ENCODE measurements at places on chromosomes 1 and 21.

GRCh38 chr1:18820791-18821641 lies 38.4 kb downstream of the TAS1R2 start:
- peak; percentile 61 for DNase-seq

DNA sequence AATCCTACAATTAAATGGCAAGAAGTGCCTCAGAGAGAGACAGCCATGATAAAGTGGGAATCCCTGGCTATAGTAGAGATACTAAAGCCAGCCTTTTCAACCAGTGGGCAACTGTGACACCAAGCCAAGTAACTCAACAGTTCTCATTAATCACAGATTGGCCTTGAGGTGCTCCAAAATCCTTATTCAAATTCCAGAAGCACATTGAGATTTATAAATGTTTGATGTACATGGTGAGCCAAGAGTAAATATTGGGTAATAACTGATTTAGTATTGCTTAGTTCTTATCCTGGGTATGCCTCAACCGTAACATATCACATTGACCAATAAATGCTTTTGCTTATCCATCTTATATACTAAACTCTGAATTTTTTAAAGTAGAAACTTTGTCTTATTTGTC lies 17.1 kb downstream of the HAO2 start:
- no peak for DNase-seq

DNA sequence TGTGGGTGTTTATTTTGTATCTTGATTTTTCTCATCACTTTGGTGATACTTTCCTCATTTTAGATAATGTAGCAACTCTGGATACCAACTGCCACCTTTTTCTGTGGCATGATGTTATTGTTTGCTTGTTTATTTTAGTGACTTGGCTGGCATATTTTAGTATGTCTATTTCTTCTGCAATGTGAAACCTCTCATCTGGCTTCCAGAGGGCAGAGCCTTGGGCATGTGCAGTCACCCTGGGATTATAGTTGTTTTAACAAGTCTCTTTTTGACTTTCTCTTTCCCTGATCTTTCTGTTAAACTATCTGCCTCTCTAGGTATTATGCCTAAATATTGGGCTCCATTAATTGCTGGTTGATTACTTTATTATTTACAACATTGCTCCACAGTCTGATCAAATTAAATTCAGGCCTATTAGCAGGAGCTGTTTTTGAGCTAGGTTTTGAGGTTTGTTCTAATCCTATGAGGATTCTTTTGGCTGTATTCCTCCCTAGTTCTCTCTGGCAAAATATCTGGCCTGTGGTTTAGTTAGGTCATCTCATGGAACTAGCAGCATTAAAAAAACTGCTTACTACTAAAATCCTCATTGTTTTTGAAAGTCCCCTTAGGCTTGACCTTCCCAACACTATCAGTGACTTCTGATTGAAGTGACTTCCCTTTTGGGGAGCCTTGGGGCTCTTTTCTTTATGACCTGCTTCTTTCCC lies 86.4 kb upstream of the FAM78B start:
- no peak for DNase-seq

DNA sequence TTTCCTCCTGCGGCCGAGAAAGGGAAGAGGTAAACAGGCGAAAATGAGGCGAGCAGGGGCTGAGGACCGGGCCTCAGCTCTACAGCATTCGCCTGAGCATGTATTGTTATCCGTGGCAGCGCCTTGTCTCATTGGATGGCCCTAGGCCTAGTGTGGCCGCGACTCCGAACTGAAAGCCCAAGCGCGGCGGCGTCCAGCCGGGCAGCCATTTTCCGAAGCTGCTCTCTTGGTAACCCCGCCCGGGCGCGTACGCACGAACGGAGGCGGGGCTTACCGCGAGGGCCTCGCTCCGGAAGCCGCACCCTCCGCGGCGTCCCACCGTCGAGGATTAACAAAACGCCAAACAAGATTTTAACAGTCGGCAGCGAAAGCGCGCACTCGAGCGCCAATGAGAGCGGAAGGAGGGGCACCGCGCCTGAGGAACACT lies 797 bp upstream of the USP1 start:
- DNase-seq: no peak

DNA sequence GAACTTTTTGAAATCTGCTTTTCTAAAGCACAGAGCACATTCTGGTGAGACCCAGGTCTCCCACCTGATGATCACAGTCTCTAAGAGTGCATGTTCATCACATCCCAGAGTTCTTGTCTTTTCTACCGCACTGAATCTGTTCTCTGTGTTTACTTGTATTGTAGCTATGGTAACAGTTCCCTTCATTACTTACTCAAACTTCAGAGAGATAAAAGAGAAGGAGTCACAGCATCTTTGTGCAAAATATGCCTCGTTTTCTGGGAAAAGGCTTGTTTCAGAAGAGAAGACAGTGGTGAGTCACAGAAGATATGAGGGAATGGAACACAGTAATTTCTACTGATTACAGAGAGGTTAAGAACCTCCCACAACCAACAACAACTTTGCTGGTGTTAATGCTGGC lies 580.6 kb downstream of the PLA2G4A start:
- DNase-seq: no peak

- DNase-seq: peak; percentile 49
Observed at GRCh38 chr1:109282497-109282951, 421 bp downstream of the PSRC1 start.

DNA sequence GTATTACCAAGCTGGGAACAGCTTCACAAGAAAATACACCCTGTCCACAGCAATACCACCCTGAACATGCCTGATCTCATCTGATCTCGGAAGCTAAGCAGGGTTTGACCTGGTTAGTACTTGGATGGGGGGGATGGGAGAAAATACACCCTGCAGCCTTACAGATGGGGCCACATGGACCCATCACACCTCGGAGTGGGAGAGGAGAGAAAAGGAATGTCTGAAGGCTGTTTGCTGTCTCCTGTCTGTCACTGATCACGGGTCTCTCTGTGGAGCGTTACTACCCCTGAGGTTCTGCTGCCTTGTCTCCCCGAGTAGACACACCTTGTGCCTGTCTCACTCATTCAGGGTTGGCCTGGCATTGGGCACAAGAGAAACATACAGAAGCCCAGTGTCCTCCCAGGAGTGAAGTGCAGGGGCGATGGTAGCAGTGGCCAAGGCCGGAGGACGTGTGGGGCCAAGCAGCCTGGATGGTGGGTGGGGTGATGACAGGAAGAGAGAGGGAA lies 48.0 kb downstream of the TEX35 start:
- DNase-seq: no peak

DNA sequence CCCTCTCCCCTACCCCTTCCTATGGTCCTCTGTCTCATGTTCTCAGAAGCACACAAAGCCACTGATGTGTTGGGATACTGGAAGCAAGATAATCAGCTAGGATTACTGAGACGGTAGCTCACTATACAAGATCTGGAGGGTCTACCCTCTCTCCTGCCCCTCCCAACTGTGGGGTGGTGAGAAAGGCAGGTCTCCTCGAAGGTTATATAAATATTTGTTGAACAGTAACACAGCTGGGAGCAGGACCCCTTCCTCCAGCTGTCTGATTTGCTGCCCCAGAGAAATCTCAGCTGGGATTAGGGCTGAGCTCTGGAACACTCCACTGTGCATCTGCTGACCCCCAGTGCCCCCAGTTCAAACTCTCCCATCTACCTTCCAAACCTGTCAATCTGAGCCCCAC lies 94.2 kb upstream of the IPO9 start:
- no peak for DNase-seq

DNA sequence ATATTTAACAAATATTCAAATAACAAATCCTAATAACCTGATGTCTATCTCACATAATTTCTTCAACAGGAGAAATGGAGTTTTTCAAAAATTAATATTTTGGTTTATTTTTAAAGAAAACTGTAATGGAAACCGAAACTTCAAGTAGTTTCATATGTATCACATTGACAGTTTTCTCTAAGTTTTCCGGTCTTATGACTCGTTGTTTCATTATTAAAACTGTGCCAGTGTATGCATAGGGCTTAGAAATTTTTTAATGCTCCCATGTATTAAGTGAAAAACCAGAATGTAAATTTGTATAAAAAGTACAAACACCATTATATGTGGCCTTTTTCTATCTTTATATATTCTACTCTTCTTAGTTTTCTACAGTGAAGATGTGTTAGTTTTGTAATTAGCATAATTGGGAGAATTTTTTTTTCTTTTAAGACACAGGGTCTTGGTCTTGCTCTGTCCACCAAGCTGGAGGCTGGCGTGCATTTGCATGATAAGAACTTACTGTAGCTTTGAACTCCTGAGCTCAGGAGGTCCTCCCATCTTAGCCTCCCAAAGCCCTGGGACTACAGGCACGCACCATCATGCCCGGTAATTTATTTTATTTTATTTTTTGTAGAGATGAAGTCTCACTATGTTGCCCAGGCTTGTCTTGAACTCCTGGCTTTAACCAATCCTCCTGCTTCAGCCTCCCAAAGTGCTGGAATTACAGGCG lies 43.9 kb upstream of the SAMSN1 start:
- DNase-seq: no peak

GRCh38 chr21:29465546-29465945 lies 166.8 kb downstream of the BACH1 start:
- no peak for DNase-seq

GRCh38 chr1:203799971-203800370 lies 4.5 kb downstream of the ZBED6 start:
- DNase-seq: no peak

DNA sequence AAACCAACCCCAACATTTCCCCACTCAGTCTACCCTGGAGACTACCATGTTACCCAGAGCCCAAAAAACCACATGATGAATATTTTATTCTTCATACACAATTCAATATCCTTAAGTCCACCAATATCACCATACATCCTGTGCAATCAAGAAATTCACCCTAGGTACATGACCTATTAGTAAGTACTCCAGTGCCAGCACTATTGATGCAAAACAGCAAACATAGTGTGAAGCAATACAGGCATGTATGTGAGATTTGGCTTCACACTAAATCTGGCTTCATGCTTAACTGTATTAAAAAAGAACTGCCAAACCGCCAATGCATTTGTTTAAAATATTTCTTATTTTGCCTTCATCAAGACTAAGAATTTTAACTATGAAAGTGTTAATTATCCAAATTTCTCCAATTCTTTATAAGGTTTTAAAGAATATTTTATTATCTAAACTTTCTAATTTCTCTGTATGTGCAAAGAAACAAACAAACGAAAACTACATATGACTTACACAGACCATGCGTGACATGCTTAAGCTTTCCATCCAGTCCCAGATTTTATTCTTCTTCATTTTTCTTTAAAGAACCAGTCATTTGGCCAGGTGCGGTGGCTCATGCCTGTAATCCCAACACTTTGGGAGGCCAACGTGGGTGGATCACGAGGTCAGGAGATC lies 22.4 kb upstream of the TMEM125 start:
- DNase-seq: no peak

DNA sequence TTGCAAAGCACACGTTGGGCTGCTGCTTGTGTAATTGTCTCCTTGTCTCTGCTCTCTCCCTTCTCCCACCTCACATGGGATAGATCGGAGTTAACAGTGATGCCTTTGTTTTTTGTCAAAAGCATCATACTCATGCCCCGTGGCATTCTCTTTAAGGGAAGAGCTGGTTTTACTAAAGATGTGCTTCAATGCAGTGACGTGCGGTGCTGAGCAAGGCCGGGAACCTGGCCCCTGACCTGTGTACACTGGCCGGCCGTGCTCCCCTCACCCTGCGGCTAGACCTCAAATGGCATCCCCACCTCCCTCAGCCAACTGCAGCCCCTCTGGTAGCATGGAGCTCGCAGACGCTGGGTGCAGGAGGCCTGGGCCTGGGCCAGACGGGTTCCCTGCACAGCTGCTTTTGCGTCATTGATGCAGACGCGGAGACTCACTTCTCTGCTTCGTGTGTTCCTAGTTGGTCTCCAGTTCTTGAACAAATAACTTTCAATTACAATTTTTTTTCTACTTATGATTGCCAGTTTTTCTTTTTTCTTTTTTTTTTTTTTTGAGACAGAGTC lies 19.9 kb downstream of the AGPAT3 start:
- DNase-seq: no peak

DNA sequence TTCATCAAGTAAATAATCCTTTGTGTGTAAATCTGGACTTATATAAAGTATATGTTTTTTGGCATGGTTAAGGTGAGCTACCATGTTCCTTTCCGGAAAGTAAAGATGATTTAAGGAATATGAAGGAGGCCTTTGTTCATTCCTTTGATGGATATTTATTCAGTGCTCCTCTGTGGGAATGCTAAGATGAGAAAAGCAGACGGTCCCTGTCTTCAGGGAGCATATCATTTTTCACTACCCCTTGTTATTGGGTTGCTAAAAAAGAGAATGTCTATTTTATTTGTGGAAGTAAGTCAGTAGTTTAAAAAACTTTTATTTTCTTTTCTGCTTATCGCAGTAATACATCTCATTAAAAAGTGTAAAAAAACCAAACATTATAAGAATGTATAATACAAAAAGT lies 35.1 kb upstream of the CNN3 start:
- DNase-seq: no peak

- DNase-seq: no peak
Observed at GRCh38 chr1:24027838-24028468, 47.8 kb upstream of the SRSF10 start.

- DNase-seq: no peak
Observed at GRCh38 chr1:113983391-113983790, 4.1 kb downstream of the OLFML3 start.

GRCh38 chr1:58898739-58899586 lies 115.1 kb upstream of the JUN start:
- DNase-seq: no peak

- no peak for DNase-seq
Observed at GRCh38 chr1:61186753-61187152, 104.4 kb downstream of the NFIA start.

- DNase-seq: peak; percentile 53
Observed at GRCh38 chr1:202107801-202108731, 14.7 kb upstream of the GPR37L1 start.

DNA sequence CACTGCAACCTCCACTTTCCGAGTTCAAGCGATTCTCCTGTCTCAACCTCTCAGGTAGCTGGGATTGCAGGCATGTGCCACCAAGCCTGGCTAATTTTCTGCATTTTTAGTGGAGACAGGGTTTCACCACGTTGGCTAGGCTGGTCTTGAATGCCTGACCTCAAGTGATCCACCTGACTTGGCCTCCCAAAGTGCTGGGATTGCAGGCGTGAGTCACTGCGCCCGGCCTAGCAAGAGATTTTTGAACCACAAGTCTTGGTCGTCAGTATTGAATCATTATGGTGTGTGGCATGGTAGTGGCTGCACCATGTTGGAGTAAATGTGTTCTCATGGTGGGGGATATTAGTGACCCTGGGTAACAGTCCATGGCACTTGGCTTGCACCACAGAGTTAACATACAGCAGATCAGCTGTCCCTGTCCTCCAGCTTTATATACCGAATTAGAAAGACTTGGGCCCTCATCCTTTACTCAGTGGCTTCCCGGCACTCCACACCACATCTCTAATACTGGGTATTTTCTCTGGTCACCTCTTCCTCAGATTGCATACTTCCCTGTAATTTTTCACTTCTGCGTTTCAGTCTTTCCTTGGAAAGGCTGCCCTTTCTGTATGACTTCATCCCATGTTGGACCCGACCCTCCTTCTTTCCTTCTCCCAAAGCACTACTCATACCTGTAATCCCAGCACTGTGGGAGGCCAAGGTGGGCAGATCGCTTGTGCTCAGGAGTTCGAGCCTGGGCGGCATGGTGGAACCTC lies 25.1 kb downstream of the AK4 start:
- no peak for DNase-seq

- DNase-seq: no peak
Observed at GRCh38 chr1:180751921-180752320, 120.1 kb downstream of the XPR1 start.

Data from NCI-H1105 (cell line).